ENCODE measurements at places on chromosomes 2 and 18.

DNA sequence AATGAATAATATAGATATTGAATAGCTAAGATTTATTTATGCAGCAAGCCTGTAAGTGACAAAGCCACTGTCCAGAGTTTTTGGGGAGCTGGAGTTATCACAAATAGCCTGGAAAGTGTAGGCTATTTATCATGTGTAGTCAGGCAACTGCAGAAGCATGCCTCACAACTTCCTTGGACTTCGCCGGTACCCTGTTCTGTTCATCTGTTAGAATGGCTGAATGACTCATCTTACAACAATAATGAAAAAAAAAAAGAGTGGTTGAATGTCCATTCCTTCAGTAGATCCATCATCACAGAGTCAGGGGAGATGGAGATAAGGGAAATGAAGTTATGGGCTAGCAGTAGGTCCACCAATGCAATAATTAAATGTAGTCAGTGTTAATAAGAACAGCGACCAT lies 24.0 kb upstream of the ATP5MC3 start:
- DNase-seq, result no peak

- DNase-seq, result no peak
Measured at GRCh38 chr2:113705982-113706523, 50.4 kb downstream of the SLC35F5 start.

DNA sequence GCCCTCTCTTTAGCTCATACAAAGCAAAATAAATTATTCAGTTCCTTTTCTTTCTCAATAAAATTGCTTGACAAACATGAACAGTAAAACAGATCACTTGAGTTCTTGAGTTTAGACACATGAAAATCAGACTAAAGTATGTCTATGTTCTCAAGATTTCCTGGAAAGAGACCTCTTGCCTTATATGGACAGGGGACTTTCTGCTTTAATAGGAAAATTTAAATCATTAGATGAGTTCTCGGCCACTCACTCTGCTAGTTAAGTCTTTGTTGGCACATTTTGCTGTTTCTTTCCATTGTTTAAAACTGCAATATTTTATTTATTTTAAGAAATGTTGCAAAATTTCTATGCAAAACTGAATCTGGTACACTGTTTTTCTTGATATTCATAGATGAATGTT lies 207.8 kb downstream of the RND3 start:
- DNase-seq, result no peak

- no peak for DNase-seq
Measured at GRCh38 chr2:58378152-58378551, 137.0 kb upstream of the FANCL start.

GRCh38 chr2:238096311-238097011 lies 3.7 kb upstream of the ESPNL start:
- no peak for DNase-seq

DNA sequence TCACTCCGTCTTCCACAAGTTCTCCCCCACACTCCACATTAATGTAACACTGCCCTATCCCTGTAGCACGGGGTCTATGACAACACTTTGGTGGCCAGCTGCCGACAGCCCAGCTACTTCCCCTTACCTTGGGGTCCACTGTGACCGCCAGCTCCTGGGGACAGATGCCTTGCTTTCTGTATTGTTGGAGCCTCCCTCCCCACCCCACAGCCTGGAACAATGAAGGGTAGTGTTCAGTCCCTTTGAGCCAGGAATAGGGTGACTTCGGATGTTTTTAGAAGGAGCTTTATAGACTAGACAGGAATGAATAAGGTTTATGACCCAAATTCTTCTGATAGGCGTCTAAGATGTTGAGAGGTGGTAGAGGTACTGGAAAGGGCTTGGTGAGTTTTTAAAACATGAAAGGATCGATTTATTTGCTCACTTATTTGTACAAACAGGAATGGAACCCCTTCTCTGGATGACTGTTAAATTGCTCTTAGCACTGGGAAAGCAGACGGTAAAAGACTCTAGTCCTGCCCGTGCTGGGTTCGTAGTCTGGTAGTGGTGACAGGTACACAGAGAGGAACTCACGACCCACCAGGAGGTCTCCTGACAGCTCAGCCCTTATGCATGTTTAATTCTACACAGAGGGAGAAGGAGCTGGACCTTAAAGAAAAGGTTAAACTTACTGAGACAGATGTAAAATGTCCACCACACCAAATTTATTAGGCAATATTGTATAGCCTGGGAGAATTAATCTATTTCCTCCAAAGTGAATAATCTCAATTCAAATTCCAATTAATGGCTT lies 90.9 kb downstream of the MYCN start:
- DNase-seq, result no peak

- DNase-seq, result no peak
Measured at GRCh38 chr18:14767474-14767873, 19.5 kb downstream of the ANKRD30B start.

- peak; percentile 41 for DNase-seq
Measured at GRCh38 chr2:48589170-48589767, 28.4 kb upstream of the GTF2A1L start.

DNA sequence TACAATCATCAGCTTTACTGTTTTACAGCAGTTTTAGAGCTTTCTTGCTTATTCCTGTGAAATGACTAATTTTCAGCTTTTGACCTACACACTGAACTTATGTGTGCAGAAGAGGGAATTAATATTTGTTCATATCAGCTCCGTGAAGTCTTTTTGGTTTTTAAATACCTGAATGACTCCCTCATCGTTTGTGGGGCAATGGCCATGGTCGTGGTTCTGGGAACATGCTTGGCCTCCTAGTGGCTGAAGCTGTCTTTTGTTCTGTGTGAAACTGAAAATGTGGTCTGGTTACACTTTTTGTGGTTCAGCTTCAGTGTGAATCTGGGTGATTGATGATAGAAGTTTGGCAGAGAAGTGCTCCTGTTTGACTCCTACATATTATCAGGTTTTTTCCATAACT lies 408.1 kb downstream of the THSD7B start:
- DNase-seq, result no peak

GRCh38 chr2:139259422-139260051 lies 479.3 kb upstream of the NXPH2 start:
- no peak for DNase-seq

GRCh38 chr18:58496937-58497336 lies 132.0 kb downstream of the ALPK2 start:
- peak; percentile 12 for DNase-seq

GRCh38 chr2:108621087-108621559 lies 86.9 kb downstream of the LIMS1 start:
- peak; percentile 51 for DNase-seq

DNA sequence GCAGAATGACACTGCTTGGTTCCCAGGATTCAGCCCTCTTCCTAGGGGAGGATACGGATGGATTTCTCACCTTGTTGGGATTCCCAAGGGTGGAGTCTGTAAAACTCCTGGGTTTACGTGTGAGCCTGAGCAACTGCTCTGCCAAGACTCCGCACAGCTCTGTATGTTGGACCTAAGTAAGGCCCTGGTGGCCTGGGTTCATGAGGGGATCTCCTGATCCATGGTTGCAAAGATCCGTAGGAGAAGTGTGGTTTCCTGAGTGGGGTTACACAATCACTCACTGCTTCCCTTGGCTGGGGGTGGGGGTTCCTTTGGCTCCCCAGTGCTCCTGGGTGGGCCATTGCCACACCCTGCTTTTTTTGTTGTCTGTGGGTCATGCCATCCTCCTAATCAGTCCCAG lies 37.7 kb downstream of the ANKRD12 start:
- no peak for DNase-seq

DNA sequence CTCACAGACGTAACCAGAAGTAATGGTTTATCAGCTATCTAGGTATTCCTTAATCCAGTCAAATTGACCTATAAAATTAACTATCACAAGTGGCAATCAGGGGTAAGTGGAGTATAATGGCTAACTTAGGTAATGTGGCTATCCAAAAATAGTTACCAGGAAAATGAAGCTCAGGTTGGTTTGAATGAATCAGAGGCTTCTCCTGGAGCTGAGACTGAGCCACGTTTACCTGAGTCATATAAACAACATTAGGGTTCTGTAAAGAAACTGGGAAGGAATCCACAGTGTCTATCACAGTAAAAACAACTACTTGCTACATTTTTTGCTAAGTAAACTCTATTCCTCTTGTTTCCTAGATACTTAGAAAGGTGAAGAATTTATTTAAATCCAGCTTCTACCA lies 236.0 kb upstream of the SPHKAP start:
- no peak for DNase-seq

DNA sequence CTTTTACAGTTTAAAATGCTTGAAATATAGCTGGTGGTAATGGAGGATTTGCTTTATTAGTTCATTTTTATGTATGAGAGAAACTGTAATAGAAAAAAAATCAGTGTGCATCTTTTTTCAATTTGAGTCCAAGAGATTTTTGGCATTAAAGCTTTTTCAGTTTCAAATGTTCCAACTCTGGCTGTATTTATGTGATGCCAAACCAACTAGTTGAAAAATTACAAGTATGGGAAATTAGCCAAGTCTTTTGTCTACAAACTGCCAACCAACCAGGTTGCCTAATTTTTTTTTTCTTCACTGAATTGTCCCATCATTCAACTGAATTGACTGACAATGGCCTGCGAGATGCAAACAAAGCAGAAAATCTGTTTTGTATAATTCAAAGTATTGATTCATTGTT lies 95.7 kb downstream of the ICOS start:
- DNase-seq, result no peak

- peak; percentile 75 for DNase-seq
Measured at GRCh38 chr2:241584436-241584835, 25.9 kb downstream of the BOK start.

GRCh38 chr2:158716121-158716791 lies 78.9 kb upstream of the DAPL1 start:
- DNase-seq, result no peak

- DNase-seq, result no peak
Measured at GRCh38 chr2:142065700-142066099, 65.1 kb downstream of the LRP1B start.

- DNase-seq, result no peak
Measured at GRCh38 chr2:112803691-112804521, 19.6 kb upstream of the IL1A start.

- no peak for DNase-seq
Measured at GRCh38 chr18:25827961-25828561, 262.4 kb downstream of the SS18 start.

DNA sequence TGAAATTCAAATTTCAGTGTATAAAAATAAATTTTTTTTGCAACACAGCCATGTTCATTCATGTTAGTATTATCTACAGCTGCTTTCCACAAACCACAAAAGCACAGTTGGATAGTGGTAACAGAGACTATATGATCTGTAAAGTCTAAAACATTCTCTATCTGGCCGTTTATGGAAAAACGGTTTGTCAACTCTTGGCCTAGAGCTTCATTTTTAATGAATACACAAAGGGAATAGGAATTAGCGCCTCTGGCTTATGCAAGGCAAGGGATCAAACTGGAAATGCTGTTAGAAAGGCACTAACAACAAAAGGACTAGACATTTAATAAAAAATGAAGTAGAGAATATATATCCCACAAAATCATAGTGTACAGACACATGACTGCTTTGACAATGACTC lies 211.9 kb downstream of the EXOC6B start:
- no peak for DNase-seq

DNA sequence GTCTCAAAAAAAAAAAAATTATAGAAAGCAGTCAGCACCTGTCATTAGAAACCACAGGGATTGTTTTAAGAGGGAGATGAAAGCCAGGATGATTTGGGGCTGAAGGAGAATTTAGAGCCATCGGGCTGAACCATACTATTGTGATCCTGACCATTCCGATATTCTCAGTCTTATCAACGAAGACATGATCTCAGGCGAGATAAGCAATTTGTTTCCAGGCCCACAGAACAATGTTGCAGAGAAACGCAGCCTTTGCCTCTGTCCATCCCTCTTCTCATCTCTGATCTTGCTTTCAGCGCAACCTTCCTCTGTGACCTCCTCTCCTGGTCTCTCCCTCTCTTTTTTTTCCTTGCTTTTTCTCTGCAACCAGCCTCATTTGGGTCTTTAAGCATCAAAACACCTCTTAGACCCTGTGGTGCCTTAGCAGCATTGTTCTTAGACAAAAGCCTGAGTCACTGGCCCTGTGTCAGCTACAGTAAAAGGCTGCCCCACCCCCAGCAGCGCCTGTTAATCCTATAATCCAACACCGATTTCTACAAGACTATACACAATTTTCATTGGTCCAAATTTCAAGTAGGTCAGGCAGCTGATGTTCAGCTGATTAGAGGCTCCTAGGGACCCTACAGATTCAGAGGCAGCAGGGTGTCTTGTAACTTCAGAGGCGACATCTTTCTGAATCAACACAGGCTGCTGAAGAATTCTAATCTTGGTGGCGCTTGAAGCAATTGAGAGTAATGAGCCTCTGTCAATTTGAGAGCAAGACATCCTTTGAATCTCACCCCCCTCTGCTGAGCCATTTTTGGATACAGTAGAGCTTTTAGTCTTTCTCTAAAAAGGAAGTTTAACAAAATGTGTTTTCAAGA lies 206.0 kb downstream of the NCK2 start:
- peak; percentile 10 for DNase-seq

DNA sequence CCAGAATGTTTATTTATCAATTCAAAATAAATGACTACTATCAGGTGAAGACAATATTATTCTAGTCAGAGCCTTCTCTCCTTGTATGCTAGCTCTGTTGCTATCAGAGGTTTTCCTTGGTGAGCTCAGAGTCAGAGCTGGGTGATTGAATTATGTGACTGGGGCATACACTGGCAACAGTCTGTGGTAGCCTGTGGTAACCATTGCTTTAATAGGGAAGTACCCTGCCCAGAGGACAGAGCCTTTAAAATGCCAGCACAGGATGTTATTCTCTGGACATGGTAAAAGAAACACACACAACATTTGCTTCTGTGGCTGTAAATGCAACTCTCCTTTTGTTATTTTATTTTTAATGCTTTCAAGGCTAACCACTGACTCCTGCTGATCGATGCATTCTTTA lies 124.7 kb downstream of the PPP1R1C start:
- DNase-seq, result no peak

GRCh38 chr18:7601246-7601615 lies 34.1 kb downstream of the PTPRM start:
- no peak for DNase-seq

GRCh38 chr2:2046497-2046896 lies 284.6 kb downstream of the MYT1L start:
- DNase-seq, result no peak

GRCh38 chr2:175844169-175844568 lies 157.9 kb downstream of the LNPK start:
- DNase-seq, result no peak

DNA sequence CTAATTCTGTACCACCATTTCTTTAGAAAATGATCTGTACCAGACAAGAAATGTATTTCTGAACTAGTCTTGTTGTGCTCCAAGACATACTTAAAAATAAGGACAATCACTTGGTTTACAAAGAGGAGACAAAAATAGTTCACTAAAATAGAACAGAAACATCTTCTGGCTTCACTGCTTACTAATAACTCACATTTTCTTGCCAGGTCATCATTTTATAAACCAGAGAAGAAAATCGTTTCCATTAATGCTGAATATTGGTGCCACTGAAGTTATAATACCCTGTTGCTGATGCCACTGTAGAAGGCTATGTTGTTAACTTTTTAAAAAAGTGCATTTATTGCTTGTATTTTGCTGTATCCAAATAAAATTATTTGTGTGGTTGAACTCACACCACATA lies 94.8 kb upstream of the ZNF236 start:
- no peak for DNase-seq

DNA sequence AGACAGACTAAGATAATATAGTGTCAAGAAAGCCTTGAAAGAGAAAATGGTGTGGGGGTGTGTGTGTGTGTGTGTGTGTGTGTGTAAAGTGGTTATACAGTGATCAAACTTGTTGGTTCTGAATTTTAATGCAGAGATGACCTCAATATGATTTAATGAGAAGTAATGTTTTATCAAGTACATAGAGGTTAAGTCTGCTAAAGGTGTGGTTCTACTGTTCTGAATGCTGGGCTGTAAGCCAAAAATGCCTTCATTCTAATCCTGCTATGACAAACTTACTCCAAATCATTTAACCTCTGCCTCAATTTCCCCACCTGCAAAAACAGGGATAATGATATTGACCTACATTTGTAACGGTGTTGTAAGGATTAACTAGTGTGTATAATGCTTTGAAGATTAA lies 87.9 kb downstream of the WDPCP start:
- DNase-seq, result no peak

All from K562 (cell line).